ENCODE measurements at places on chromosomes 5 and 9.
A peak's percentile ranks its signal among the peaks of the same experiment; 100 is the strongest.

- DNase-seq = no peak
Observed at GRCh38 chr9:125635888-125636287, 71.1 kb downstream of the MAPKAP1 start.

- no peak for DNase-seq
Observed at GRCh38 chr9:35845824-35846771, 17.1 kb downstream of the TMEM8B start.

DNA sequence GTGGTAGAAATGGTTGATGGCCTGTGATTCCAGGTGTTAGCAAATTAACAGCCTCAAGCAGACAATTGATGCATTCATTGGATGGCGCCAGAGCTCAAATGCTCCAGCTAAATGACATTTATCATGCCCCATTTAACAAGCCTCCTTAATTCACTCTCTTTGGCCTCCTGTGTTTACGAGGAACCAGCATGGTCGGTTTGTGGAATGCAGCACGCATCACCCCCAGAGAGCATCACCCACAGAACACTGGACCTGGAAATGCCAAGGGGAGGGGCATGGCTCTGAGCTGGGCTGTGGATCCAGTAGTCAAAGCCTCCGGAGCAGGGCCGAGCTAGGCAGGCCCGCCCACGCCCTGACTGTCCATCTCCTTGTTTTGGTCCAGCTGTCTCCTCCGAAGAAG, 434.0 kb downstream of the GADD45G start:
- no peak for DNase-seq

DNA sequence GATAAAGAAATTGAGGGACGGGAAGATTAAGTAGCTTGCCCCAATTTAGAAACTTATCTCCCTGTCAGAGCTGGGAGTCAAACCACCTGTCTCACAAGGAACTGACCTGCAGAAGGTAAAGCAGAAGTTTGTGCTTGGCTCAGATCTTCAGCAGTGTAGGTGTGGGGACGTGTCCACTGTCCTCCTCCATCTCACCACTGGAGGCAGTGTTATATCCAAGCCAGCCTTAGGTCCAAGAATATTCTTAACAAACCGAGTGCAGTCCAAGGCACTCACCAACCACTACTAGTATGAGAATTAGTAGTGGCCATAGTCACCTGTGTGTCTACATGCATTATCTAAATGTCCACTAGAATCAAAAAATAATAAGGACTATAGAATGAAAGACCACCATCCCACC, 86.3 kb upstream of the IRX1 start:
- no peak for DNase-seq

GRCh38 chr5:21254161-21254560, 1266.2 kb upstream of the CDH18 start:
- DNase-seq = no peak

- peak; percentile 45 for DNase-seq
Observed at GRCh38 chr9:127974769-127975261, 6.0 kb downstream of the EEIG1 start.

DNA sequence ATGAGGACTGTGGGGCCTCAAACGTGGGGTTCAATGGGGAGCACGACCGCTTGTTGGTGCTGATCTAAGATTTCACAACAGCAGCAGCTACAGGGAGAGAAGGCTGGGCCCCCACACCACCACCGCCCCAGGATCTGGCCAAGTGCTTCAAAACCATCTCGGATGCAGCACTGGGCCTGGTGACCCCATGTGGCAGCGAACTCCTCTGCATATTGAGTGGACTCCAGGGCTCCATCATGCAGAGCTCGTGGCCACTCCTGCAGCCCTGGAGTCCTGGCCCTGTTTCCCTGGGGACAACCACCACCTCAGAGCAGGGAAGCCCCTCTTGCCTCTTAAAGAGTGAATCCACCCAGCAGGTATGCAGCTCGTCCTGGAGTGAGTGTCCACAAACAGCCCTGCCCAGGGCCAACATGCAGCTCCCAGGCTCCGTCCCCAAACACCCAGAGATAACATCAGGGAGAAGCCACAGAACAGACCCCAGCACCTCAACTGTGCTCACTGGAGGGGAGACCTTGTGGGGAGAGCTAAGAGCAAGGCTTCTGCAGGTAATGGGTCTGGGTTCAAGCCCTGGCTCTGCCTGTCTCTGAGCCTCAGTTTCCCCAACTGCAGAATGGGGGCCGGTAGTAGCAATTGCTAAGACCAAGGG, 103.1 kb upstream of the SARDH start:
- DNase-seq = no peak

DNA sequence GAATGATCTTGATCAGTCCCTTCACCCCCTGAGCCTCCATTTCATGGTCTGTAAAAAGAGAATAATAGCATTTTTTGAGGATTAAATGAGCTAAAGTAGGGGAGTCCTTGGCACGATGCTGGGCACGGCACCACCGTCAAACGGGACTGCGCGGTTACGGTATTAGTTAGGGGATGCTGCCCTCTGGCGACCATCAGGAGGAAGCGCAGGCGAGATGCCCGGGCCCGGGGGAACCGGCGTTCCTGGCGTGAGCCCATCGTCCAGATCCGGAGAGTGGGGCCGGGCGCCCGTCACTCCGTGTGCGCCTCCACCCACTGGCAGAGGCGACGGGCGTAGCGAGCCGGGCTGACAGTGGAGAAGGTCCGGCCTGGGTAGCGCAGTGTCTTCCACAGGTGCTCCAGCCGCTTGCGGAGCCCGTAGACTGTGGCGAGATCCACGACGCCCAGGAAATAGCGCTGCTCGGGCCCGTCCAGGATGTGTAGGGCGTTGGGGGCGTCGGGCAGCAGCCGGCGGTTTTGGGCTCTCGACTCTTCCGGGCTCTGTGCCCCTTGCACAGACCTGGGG, 4.8 kb upstream of the ST6GALNAC4 start:
- DNase-seq = peak; percentile 72

- DNase-seq = no peak
Observed at GRCh38 chr9:13369431-13369830, 89.9 kb upstream of the MPDZ start.

DNA sequence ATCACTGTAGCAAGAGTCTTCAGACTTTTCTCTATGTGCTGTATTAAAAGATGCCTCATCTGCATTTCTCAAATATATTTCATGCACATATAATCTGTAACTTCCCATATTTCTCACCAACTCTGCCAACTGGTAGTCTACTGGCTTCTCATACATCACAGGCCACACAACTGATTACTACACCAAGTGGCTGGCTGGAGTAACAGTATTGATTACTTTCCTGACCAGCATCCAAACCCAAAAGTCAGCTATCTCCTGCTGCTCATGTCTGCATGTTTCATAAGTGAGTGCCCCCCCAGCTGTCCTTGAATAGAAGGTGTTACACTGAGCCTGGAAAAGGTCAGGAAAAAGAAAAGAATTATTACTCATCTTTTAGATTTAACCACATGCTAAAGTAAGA, 17.4 kb downstream of the ERCC8 start:
- no peak for DNase-seq

- DNase-seq = peak; percentile 30
Observed at GRCh38 chr5:123813937-123814624, 302.1 kb downstream of the CSNK1G3 start.

GRCh38 chr9:70352802-70353201, 61.7 kb downstream of the KLF9 start:
- peak; percentile 28 for DNase-seq

- DNase-seq = no peak
Observed at GRCh38 chr9:90871327-90871935, 69.8 kb downstream of the SYK start.

DNA sequence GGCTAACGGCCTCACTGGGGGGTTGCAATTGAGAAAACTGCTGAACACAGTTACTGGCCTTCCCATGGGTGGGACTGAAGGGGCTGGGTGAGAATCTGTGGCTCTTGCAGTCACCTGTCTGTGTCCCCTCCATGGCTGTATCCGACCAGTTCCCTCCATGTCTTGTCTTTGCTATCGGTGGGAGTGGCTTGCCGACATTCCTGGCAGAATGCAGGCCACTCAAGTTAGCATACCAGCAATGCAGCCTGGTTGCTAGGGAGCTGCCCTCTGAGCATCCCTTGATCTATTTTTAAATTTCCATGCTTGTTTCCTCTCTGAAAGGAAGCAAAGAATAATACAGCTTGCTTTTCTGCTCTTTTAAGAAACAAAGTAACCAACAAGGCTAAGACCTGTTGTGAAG, 1509.7 kb upstream of the WWC1 start:
- no peak for DNase-seq

DNA sequence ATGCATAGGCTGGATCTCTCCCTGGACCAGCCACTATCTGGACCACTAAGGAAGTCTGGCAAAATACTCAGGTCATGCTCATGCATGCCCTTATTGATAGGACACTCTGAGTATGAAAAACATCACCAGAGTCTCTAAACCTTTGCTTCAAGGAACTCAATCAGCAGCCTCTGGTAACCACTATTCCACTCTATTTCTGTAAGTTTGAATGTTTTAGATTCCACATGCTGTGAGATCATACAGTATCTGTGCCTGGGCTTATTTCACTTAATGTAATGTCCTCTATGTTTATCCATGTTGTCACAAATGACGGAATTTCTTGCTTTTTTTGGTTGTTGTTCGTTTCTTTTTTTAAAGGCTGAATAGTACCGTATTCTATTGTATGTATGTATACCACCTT, 68.3 kb downstream of the TARS1 start:
- DNase-seq = no peak

GRCh38 chr9:88933607-88934379, 57.5 kb upstream of the S1PR3 start:
- DNase-seq = no peak

- DNase-seq = no peak
Observed at GRCh38 chr5:145540375-145540774, 294.8 kb downstream of the PRELID2 start.

DNA sequence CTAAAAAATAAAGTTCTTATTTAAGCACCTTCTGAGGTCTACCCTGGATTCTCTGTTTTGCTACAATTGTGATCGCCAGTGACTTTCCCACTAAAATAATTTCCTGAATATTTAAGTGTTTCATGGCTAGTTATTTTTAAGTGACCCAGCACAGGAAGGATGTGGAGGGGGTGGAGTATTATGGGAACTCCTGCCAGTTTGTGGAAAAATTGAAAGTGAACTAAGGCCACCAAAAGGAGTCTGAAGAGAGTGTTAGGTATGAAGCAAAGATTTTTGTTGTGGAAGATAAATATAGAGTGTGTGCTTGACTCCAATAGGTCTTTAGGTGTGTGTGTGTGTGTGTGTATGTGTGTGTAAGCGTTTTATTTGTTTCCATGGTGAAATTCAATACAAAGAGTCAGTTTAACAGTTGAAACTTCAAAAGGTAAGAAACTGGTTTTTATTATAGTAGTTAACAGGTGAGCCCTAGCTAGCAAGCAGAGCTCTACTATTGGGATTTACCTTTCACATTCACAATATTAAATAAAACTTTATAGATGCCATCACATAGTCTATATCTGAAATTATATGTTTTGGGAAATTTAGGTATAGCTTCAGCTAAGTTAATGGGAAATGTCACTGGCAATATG, 25.6 kb downstream of the RASGRF2 start:
- DNase-seq = no peak

DNA sequence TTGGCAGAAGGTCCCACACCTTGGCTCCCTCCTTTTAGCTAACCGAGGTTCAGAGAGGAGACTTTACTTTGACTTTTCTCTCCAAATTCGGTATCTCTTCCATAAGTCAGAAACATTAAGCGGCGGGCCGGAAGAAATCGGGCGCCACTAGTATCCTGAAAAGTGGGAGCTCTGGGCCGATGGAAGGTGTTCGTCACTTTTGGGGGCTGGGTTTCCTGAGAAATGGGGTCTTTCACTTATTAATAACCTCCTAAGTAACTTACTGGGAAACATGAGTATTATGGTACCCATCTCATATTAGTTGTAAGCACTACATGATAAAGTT, 716 bp downstream of the STX17 start:
- no peak for DNase-seq

- DNase-seq = no peak
Observed at GRCh38 chr5:18732556-18733479, 1098.6 kb downstream of the TAF11L14 start.

- no peak for DNase-seq
Observed at GRCh38 chr9:34443976-34444375, 14.4 kb downstream of the FAM219A start.

DNA sequence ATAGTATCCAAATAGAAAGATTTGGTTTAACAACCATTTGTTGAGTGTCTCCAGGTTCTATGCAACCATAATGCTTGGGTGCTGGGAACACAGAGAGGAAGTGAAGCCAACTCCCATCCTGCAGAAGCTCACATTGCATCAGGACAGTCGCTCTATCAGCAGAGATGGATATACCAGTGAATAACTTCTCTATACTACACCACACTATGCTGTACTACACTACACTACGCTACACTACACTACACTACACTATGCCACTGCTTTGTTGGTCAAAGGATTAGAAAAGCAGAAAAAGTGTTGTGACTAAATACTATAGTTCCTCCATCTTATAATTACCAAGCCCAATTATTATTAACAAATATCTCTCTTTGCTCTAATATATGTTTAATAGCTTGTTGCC, 89.2 kb upstream of the PRRC1 start:
- no peak for DNase-seq

DNA sequence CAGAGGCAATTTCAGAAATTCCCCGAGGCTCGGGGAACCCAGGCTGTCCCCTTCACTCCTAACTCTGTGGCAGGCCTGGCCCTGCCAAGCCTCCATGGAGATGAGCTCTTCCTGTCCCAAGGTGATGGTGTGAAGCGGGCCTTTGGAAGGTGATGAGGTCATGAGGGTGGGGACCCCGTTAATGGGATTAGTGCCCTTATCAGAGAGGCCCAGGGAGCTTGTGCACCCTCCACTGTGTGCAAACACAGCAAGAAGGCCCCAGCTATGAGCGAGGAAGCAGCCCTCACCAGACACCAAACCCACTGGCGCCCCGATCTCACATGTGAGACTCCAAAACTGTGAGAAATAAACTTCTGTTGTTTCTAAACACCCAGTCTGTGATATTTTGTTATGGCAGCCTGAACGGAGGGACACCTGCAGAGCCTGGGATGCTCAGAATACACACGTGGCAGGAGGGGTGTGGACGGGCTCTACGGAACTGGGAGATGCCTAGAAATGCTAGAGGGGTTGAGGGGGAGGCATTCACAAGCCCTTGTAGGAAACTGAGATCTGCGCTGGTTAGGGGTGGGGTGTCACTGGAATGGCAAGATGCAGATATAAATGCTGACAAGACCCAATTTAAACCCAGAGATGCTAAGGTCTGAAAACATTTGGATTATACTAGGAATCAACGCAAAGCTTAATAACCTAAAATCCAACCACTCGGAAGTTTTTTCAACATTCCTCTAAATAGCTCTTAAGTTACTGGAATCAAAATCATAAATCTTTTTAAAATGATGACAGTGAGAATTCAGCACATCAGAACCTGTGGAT, 46.9 kb downstream of the ADAMTS2 start:
- no peak for DNase-seq
